Stimulated activated CD4-positive, alpha-beta T cell treated with anti-CD3 and anti-CD28 coated beads, TNF-alpha, amount 100 ng/mL, for 48 hours (primary cell): ENCODE measurements at places on chromosomes 6 and 20.

- DNase-seq, result no peak
Observed at GRCh38 chr6:163344411-163344810, 70.1 kb upstream of the QKI start.

- DNase-seq, result no peak
Observed at GRCh38 chr6:127481111-127481510, 21.9 kb upstream of the KIAA0408 start.

DNA sequence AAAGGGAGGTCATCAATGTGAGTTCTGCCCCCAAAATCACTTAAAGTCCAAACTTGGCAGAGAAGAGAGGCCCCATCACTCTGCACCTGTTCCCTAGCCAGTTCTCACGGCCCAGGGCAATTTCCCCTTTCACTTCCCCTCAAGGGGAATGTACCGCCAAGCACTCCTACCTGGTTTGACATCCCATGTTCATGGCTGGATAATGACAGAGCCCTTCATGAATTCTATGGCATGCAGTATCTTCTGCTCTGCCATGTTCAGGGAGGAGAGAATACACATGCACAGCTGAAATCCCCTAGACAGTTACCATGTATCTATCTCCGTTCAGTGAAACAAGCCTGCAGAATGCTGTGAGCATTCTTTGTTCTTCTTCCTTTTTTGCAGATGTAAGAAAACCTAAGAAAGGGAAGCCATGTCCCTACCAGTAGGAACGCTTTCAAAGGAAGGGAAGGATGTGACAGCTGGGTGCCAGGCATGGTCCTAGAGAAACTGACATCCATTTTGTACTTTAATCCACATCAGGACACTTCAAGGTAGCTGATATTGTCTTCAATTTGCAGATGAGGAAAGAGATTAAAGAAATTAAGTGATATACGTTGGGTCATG, 79.8 kb upstream of the ARID1B start:
- no peak for DNase-seq

- DNase-seq, result no peak
Observed at GRCh38 chr6:44388135-44388487, 605 bp downstream of the CDC5L start.

- no peak for DNase-seq
Observed at GRCh38 chr20:57904314-57905105, 194.7 kb upstream of the PMEPA1 start.

GRCh38 chr6:98142839-98143238, 691.5 kb upstream of the POU3F2 start:
- DNase-seq, result no peak

- no peak for DNase-seq
Observed at GRCh38 chr6:133179481-133179880, 61.7 kb upstream of the EYA4 start.

- DNase-seq, result no peak
Observed at GRCh38 chr6:122202576-122203137, 196.8 kb upstream of the HSF2 start.

- no peak for DNase-seq
Observed at GRCh38 chr6:17442196-17442595, 48.8 kb downstream of the CAP2 start.

DNA sequence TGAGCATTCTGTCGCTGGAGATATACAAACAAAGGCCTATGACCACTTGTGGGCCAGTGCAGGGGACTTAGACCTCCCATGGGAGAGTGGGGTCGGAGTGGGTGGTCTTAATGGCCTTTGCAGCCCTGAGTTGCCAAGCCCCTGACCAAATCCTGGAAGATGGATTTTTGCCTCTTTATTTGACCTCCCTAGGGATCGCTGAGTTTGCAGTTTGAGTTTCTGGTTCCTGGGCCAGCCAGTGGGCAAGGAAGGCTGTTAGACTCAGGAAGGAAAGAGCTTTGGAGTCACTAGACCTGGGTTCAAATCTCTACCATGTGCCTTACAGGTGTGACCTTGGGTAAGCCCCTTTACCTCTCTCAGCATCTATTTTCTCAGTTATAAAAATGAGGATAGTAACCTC, 94.1 kb downstream of the CD40 start:
- DNase-seq, result no peak

DNA sequence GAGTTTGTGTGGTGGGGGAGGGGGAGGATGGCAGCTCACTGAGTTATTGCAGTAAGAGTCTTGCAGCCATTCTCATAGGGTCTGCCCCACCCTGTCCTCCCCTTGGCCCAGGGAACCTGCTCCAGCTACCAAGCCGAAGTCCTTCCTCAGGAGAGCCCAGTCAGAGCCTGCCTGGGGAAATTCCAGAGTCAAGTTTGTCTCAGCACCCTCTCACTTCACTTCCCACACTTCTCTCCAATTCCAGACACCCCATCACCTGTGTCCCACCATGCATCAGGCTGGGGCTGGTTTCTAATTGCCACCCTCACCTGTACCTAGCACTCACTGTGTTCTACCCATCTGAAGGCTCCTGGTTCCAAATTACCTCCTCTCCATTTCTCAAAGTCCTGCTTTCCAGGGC, 10.3 kb upstream of the SLC22A16 start:
- DNase-seq, result no peak

DNA sequence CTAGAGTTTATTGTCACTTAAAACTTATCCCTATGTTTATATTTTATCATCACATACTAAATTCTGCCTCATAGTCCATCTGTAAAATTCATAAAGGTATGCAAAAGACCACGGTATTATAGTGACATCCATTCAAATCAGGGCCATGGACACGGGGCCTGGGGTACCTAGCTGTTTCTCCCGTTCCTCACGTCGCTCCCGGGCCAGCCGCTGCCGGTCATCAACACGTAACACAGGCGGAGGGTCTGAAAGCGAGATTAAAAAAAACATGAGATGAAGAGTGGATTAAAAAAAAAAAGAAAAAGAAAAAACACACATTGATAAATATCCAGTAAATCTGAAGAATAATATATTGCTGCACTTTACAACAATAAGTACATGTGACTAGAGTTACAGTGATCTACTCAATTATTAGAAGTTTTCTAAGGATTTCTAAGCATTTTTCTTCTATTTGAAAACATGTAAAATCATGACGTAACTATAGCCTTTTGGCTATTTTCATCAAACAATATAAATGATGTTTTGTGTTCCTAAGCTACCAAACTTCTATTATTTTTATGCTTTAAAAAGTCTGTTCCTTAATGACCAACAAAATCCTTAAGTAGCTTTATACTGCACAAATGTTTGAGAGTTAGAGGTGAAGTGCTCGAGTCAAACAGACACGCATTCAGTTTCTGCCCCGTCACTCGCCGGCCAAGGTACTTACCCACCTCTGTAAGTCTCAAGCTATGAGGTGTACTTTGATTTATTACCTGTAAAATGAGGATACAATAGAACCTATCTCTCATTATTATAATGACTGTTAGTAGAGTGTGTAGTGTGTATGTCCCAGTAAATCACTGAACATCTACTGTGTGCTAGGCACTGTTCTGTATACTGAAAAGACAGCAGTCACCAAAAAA, 122.1 kb upstream of the BCLAF1 start:
- no peak for DNase-seq

DNA sequence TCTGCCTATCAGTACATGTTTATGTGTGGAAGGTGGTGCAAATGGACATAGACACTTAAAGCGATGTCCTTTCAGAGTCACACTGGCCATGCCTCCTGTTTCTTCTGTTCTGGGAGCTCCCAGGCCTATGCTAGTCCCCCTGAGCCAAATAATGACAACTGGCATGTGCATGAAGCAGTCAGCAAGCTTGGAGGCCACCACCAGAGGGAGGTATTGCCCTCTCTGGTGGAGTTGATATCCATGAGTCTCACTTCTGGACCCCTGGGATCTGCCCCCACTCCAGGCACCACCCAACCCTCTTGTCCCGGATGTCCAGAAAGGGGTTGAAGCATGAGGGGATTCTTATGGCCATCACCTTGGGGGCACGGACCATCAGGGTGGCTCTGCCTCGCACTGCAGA, 172.2 kb downstream of the AIG1 start:
- DNase-seq, result peak; percentile 20

DNA sequence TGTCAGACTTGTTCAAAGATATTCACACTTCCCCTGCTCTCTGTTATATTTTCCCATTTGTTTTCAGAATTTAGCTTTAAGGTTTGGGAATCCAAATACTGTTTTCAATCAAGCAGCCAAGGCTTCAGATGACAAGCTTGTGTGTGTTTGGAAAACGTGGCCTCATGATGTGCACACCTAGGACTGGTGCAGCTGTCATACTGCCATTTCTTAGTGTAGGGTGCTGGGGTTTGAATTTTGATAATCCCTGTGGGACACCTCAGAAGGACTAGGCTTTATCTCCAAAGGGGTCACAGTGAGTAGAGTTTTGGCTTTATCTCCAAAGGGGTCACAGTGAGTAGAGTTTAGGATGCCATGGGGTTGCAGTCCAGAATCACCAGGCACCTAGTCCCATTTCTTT, 65.3 kb upstream of the JAG1 start:
- no peak for DNase-seq

DNA sequence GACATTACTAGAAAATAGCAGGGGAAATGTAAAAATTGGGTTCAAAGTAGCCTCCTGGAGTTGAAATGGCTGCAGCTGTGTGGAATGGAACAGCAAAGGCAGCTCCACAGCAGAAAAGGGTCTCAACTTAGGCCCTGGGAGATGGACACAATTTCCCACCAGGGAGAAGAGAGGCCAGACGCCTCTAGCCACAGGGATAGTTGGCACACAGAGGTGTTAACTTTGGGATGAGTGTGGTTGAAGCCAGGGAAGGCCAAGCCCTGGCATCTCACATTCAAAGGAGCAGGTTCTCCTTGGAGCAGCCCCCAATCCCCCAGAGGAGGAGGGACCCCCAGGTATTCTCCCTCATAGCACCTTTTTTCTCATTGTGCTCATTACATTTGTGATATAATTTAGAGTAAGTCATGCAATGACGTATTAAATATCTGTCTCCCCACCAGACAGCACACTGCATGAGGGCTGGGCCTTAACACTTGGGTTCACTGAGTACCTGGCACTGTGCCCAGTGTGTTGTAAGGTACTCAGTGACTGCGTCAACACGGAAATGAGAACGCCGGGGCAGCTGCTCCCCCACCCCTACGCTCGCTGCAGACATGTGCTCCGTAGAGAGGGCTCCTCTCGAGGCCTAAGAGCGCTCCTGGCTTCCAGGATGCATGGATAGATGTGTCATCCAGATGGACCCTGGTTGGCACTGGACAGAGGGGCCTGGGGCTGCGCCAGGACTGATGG, 76.0 kb upstream of the CD93 start:
- no peak for DNase-seq

- DNase-seq, result no peak
Observed at GRCh38 chr6:148328876-148329555, 13.6 kb upstream of the SASH1 start.

DNA sequence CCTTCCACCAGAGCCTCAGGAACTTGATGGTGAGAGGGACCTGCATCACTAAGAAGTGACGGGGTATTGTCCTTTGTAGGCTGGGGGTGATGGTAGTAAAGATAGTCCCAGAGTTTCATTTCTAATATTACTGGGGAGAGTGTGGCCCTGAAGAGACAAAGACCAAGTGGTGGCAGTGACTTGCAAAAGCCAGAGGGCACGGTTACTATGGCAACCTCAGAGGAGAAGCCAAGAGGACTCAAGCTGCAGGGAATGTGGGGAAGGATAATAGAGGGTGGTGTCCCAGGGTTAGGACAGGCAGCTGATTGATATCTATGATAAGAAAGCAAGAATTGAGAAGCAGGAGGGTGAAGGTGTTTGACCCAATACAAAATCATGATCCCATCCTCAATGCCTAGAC, 42.5 kb downstream of the HLA-G start:
- no peak for DNase-seq

GRCh38 chr6:165819394-165819793, 156.4 kb upstream of the PDE10A start:
- DNase-seq, result no peak

GRCh38 chr6:168988801-168989200, 264.8 kb downstream of the THBS2 start:
- DNase-seq, result no peak

DNA sequence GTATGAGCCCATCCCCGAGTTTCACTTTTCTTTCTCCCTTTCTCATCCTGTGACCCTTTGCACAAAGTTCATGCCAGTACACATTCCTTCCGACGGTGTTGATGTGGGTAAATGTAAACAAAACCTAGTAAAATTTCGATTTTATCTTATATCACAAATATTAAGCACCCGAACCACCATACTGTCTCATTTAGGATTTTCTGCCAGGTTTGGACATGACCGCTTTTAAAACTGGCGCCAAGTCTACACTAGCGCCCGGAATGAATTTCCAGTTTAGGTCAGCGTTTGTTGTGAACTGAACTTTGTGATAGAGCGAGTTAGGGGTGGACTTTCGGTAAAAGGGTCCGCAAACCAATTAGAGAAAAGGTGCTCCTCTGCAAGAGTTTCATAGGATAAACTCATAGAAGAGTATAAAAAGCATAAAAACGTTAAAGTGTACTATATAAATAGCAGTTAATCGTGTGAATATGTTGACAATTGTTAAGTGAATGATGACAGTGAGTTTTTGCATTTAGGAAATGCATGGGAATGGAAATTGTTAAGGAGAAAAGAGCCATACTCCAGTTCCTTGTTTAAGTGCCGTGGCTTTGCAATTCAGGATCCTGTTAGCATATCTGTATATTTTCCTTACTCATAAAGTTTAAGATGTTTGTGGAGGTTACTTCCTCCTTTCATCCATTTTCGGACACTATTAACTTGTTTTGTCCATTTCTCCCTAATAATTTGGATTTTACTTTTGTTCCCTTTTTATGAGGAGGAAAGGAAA, 937 bp downstream of the AKAP7 start:
- DNase-seq, result no peak

- no peak for DNase-seq
Observed at GRCh38 chr6:153957394-153957793, 81.6 kb upstream of the OPRM1 start.

GRCh38 chr6:20572940-20573339, 38.7 kb downstream of the CDKAL1 start:
- DNase-seq, result no peak
